Thymus (tissue), 14 donors: ENCODE measurements at places on chromosomes 12 and 14.
A peak's percentile ranks its signal among the peaks of the same experiment; 100 is the strongest.

- DNase-seq, result no peak
Measured at GRCh38 chr12:69238589-69239351, 599 bp upstream of the CPSF6 start.

- no peak for DNase-seq
Measured at GRCh38 chr12:5733136-5733755, 211.8 kb downstream of the ANO2 start.

DNA sequence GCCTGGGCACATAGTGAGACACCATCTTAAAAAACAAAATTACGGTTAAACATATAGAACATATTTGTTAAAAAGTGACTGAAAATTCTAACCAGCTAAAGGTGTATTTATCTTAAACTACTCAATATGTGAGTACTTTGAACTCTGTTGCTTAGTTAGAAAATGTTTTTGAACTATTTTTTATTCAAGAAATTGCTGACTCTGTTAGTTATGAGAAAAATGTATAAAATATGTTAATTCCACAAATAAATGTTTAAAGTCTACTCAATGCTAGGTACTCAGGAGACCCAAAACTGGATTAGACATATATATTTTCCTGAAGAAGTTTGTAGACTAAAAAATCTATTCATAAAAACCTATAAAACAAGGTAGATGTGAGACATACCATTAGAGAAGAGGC is 23.0 kb upstream of the GPR33 start:
- no peak for DNase-seq

GRCh38 chr12:58995666-58996363 is 75.5 kb upstream of the LRIG3 start:
- DNase-seq, result no peak

DNA sequence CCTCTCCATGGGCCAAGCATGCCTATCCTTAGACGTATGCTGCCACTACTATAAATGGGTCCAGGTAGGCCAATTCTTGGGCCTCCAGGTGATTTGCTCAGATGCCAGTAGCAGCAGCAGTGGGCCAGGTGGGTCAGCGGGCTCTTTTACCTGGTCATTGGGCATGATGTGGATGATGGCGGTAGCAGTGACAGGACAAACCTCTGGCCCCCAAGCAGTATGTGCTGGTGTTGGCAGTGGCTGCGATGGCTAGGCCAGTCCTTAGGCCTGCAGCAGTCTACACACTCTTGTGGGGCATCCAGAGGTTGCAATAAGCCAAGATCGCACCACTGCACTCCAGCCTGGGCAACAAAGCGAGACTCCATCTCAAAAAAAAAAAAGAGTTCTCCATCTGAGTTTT is 19.1 kb upstream of the VASH1 start:
- no peak for DNase-seq

GRCh38 chr12:64760808-64761573 is 1.8 kb upstream of the GNS start:
- no peak for DNase-seq

GRCh38 chr14:102955636-102956408 is 33.4 kb downstream of the AMN start:
- no peak for DNase-seq

DNA sequence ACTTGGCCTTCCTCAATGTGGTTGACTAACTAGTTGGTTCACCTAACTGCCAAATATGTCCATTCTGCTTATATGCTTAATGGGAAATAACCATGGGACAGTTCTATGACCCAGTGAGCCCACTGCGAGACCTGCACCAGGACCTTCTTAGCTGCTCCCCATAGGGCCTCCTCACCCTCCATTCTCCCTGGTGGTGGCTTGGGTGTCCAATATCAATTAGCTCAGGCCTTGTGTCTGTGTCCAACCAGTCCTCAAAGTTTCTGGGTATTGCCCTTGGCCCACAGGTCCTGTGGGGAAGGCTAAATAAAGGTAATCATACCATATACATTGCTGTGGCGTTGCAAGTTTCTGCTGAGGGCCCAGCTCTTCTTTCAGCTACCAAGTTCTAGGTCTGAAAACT is 228.2 kb downstream of the PCNX1 start:
- no peak for DNase-seq

DNA sequence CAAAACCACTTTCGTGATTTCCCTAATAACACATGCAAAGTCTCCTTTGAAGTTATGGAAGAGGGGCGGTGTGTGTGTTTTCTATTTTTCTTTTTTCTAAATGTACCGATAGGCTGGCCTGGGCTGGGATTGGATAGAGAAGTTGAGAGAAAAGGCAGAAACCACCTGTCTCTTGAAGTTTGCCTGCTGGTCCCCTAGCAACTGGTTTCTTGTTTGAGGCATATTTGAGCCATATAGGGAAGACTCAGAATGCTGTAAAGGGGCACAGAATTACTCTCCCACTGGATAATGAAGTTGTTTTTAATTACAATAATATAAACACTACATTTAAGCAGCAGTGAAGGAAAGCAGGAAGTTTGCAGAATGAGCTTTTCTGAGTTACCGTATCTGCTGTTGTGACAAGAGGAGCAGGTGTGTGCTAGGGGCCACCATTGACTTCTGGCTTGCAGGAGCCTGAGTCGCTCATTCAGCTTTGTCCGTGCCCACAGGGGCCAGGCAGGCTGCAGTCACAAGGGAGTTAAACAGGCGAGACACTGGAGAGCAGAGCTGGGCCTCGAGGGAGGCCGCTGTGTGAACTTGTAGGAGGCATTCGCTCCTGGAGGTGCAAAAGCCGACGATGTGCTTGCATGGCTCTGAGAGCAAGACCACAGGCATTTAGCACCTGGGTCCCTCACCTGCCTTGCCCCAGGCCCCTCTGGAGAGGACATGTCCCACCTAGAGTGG is 173.8 kb upstream of the RGS6 start:
- no peak for DNase-seq

GRCh38 chr14:77053046-77053841 is 24.7 kb upstream of the IRF2BPL start:
- peak; percentile 90 for DNase-seq

- no peak for DNase-seq
Measured at GRCh38 chr12:68259318-68259940, 6.0 kb upstream of the IL22 start.

- no peak for DNase-seq
Measured at GRCh38 chr14:72847721-72848120, 46.2 kb downstream of the DPF3 start.

DNA sequence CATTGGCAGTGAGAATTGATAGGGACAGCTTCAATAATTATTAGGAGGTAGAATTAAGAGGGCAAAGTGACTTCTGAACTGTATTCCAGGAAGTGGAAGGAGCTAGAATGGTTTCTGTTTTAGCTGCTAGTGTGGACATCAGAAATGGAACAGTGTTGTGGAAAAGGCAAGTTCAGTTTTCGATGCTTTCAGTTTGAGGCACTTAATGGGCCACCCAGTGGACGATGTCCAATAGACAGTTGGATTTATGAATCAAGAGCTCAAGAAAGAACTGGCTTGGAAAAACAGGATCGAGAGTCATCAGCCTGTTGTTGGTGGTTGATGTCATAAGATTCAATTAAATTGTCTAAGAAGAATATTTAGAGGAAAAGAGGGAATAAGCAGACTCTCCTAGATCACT is 136.3 kb downstream of the DYRK2 start:
- no peak for DNase-seq

DNA sequence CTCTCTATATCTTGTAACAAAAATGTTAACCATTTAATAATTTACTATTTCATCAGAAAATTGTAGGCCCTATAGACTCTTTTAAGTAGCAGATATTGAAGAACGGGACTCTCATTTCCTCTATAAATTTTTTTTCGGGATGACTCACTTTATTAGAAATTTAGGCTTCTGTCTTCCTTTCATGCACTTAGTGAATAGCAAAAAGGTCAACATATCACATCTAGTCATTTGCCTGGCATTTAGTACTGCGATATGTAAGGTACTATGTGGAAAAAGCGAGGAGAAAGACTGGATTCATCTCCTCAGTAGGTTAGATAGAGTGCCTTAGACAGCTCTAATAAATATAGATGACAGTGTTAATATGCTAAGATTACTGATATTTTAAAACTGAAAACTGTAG is 166.3 kb upstream of the PTPRQ start:
- no peak for DNase-seq

DNA sequence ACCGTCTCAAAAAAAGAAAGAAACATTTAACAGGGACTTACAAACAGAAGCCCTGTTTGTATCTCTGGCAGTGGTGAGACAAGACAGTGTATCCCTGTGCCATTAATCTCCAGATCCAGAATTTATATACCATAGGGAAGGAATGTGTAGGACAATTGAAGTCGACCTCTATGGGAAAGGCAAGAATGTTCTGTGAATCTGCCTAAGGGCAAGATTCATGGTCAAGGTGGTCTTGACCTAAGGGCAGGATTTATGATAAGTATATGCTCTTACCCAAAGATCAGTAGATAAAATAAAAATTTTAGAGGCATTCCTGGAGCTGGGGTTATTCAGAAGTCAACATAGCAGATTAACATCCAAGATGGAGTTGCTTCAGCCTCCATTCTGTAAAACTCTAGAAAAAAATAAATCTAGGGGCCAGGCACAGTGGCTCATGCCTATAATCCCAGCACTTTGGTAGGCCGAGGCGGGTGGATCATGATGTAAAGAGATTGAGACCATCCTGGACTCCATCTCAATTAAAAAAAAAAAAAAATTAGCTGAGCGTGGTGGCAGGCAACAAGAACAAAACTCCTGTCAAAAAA is 21.0 kb upstream of the SP1 start:
- no peak for DNase-seq

GRCh38 chr12:89140602-89141238 is 211.6 kb downstream of the DUSP6 start:
- no peak for DNase-seq

GRCh38 chr12:52069327-52070184 is at the start of gene ATG101:
Gene ATG101, plus strand, starts transcription at chr12:52069978. Its CDS starts 3,673 bp downstream, at chr12:52073651.
- DNase-seq, result peak; percentile 92

- no peak for DNase-seq
Measured at GRCh38 chr14:89401241-89401640, 15.8 kb downstream of the FOXN3 start.

DNA sequence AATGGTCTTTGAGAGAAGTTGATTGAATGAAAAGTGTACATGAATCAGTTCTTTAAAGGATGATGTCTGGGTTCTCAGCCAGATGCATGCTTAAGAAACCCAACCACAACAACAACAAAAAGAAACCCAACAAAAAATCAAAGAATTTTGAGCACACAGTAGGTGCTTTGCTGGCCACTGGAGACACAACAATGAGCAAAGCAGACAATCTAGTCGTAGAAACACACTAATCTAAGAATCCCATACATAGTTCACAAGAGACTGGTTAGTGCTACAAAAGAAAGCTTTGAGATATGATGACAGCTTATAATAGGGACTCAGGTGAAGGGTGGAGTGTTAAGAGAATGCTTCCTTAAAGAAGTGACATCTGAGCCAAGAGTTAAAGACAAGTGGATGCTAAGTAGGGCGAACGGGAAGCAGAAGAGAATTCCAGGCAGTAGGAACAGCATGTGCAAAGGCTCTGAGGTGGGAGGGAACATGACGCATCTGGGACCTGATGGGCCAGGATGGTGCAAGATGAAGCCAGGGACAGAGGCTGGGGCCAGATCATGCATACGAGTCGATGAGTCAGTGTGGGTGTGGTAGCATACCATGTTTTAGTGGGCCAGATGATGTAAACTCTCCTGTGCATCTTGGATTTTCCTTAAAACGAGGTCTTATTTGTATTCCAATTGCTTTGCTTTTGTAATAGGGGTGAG is 4.6 kb upstream of the HIP1R start:
- DNase-seq, result no peak

DNA sequence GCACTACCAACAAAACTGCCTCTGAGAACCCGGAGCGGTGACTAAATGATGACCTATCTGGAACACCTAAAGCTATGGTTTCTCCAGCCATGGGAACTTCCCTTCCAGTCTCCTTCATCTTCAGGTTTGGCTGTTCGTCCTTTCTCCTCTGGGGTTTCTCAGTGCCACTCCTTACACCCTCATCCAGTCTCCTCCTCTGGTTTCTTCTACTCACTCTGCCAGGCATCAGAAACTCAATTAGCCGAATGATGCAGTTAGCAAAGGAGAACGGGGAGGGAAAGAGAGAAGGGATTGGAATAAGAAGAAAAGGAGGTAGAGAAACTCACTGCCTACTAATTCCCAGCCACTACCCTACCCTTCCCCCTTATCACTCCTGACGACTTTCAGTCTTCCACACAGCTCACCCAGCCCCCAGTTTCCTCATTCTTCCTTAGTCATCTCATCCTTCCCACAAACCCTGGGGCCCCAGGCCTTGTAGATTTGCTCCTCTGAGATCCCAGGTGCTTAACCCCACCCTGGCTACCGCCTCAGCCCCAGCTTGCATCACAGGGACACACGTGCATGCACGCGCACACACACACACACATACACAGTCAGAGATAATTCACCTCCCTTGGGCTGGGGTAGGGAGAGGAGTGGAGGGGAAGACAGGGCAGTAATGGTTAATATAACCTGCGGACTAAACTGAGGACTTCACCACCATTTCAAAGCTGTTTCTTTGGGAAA is 13.0 kb downstream of the FGD6 start:
- DNase-seq, result no peak

- DNase-seq, result no peak
Measured at GRCh38 chr12:8661016-8661415, 1.6 kb downstream of the MFAP5 start.

- DNase-seq, result no peak
Measured at GRCh38 chr14:86083616-86084015, 553.7 kb downstream of the FLRT2 start.

GRCh38 chr12:93361151-93361919 is 16.4 kb upstream of the NUDT4 start:
- DNase-seq, result no peak

DNA sequence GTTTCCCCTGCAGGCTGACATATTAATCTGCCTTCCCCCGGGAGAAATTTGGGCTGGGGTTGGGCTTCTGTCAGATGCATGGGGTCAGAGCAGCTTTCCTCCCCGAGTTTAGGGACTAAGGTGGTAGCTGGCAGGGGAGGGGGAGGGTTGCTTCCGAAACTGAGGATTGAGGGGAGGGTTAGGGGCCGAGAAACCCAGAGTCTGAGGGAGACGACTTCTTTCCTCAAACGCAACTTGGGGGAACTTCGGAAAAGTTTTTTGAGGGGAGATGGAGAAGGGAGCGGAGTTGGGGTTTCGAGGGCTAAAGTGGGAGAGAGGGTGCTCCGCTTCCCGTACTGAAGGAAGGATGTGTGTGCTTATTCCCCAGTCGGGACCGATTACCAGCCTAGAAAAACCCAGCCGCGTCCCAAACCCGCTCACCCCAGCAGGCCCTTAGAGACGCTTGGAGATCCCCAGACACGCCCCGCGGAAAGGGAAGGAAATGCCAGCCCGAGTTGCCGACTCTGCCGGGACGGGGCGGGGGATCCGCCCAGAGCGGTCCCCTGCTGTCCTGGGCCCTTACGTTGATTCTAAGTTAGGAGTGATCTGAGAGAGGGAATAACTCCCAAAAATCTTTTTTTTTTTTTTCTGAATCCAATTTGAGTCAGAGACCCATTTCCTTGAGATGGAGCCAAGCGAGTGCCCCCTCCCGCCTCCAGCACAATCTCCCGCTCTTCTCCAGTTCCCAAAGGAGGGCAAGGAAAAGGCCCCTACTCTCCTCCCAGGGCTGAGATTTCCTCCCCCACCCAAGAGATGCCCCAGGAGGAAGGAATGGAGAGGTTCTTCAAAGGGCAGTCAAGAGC is 61.9 kb downstream of the SMUG1 start:
- no peak for DNase-seq
